Erythroblast (primary cell): ENCODE measurements at places on chromosomes 2 and 18.

DNA sequence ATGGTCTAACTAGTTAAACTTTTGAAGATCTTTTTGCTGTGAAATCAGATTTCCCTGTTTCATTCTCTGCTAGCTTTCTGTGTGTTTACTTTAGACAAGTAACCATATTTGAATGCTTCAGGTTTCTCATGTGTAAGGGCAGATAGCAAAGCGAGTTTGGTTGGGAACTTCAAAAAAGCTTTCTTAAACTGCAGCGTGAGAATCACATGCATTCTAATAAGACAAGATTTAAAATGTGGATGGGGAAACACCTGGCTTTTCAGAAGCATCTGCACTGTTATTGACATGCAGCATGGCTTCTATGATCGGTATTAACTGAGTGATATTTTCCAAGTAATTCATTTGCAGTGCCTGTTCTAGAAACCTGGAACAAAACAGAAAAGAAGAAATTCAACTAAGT, 119.3 kb downstream of the ABCA12 start:
- no peak for DNase-seq

DNA sequence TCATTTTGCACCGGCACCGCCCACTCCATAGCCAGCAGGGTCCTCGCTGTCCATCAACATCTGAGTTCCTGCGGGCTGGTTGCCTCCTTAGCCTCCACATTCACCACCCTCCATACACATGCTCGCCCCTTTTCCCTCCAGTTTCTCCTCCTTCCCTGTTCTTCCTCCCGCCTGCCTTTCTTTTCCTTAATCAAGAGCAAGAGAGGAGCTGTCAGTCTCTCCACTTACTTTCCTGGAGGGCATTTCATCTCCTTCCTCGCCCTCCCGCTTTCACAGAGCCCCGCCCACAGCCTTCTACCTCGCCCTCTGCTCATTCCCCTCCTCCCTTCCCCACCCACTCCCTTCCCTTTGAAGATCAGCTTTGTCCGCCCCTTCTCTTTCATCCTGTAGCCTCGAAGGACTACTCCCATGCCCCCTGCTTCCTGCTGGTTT, 13.8 kb upstream of the ZBTB7C start:
- DNase-seq = no peak

- no peak for DNase-seq
Measured at GRCh38 chr2:207978177-207978948, 47.0 kb downstream of the PLEKHM3 start.

GRCh38 chr2:196080526-196080925, 11.9 kb upstream of the DNAH7 start:
- DNase-seq = no peak

- DNase-seq = no peak
Measured at GRCh38 chr18:777021-777420, 35.0 kb downstream of the YES1 start.

DNA sequence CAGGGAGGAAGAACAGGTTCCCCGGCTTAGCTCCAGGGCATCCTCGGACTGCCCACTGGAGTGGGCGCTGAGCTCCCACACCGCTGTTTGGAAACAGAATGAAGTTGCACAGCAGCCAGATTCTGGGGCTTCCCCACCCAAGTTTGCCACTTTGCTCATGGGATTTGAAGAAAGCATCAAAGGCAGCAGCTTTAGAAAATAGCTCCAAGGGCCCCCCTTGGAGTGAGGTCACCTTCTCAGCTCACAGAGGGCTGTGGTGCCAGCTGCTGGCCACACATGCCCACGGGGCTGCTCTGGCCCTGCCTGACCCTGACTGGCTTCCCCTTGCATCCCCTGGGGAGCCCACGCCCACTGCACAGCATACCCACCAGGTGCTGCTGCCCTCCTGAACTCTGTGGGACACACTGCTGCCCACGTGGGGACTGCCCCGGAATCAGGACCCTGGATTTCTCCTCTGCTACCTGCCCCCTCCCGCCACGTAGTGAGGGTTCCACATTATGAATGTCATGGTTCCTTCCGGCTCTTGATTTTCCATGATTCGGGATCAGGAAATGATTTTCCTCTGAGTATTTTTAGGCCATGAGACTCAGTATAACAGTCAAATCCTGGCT, 70.3 kb downstream of the TGOLN2 start:
- no peak for DNase-seq

- DNase-seq = no peak
Measured at GRCh38 chr18:79603321-79604204, 76.0 kb upstream of the CTDP1 start.

DNA sequence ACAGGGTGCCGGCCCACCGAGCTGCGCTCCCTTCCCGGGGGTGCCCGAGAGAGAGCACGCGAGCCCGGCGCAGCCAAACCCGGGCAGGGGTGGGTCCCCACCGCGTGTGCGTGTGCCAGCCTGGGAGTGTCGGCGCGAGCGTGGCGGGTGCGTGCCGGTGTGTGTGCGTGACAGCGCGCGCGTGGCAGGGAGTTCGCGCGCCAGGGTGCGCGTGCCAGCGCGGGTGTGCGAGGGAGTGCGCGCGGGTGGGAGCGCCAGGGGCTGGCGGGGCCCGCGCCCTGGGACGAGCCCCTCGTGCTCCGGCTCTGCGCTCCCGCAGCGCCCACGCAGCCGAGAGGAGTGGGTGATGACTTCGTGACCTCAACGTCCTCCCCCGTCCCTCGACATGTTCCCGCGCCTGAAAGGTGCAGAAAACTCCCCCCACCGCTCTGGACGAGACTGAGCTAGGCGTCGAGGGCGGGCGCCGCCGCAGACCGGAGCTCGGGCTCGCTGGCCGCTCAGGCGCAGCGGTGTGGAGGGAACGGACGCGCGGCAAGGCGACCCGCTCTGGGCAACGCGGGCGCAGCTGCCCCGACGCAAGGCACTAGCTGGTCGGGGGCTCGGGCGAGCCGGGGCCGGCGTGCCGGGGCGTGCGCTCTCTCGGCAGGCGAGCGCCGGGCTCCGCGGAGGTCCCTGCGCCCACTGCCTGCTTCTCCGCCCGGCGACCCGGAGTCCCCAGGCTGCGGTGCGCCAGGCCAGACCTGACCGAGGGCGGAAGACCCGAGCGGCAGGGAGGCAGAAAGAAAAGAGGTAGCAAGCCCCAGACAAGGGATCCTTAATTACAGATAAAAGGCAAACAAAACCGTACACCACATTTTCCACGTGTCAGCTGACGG, 582.8 kb downstream of the ZEB2 start:
- DNase-seq = peak; percentile 61

DNA sequence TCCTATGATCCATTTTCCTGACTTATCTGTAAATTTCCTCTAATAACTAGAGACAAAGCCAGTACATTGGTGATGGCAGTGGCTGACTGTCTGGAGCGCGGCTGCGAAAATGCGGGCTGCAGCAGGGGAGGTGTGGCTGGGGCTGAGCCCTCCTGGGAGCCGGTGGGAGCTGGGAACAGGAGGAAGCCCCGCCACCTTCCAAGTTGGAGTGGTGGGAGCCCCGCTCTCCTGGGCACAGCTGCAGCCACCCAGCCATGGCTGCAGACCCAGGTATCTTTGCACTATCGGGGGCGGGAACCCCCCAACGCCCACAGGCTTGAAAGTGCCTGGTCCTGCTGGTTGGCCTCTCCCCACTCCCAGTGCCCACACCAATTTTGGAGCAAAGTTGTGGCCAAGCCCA, 633.0 kb upstream of the TMEFF2 start:
- DNase-seq = no peak

DNA sequence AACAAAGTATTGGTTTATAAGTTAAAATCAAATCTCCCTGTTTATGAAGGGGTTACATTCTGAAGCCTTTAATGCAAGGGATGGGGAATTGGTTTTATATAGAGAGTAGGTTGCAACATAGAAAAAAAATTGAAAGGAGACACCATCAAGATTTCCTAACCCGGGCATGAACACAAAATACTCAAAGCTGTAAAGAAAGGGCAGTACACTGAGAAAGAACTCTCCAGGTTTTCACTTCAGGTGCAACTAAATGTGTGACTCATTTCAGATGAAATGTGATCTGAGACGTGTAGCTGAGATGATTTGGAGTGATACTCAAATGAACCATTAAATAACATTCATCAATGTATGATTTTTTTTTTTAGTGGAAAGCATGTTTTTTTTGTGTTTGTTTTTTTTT, 43.6 kb downstream of the SANBR start:
- no peak for DNase-seq

DNA sequence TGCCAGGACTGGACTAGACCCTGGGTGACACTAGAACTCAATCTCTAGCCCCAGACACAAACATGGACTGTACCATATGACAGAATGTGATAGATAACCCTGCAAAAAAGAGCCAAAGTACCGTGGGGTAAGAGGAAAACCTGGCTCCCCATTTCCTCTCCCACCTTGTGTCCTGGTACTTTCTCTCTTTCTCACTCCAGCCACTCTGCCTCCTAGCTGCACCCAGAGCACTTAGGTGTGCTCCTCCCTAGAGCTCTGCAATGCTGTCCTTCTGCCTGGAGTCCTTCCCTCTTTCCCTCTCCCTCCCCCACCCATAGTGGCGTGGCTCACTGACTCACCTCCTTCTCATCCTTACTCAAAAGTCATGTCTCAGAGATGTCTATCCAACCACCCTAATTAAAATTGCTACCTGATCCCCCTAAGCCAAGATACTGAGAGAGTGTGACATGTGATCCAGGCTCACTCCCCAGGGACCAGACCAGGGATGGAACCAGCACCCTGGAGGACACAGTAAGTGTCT, 171.3 kb downstream of the LOXHD1 start:
- no peak for DNase-seq

GRCh38 chr18:8771930-8772329, 66.6 kb downstream of the MTCL1 start:
- DNase-seq = no peak

- DNase-seq = no peak
Measured at GRCh38 chr18:80059945-80060344, 25.7 kb downstream of the RBFA start.

DNA sequence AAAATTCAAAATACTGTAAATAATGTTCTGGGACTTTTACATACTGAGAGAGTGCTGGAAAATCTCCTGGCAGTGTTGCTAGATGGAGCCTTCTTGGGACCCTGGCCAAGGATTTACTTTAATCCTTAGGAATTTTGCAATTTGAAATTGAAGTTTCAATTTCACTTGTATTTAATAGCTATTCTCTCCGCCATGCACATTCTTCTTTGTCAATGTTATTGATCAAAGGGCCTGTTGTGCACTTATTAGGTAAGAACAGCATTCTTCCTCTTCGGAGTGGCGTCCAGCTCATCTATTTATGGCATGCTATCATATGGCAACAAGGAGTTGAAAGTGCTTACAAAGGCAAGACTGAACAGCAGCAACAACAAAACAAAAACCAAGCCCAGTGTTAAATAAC, 40.1 kb upstream of the SOS1 start:
- DNase-seq = no peak
